Activated CD4-positive, alpha-beta T cell treated with anti-CD3 and anti-CD28 coated beads, Interleukin-2, amount 10 ng/mL, durations not matched to agents 24 days and 14 days (primary cell): ENCODE measurements at places on chromosomes 5 and 9. TPM values are rescaled to one million over a fixed set of nuclear protein-coding genes. Genes with fewer than 3 reads are reported as not detected.

DNA sequence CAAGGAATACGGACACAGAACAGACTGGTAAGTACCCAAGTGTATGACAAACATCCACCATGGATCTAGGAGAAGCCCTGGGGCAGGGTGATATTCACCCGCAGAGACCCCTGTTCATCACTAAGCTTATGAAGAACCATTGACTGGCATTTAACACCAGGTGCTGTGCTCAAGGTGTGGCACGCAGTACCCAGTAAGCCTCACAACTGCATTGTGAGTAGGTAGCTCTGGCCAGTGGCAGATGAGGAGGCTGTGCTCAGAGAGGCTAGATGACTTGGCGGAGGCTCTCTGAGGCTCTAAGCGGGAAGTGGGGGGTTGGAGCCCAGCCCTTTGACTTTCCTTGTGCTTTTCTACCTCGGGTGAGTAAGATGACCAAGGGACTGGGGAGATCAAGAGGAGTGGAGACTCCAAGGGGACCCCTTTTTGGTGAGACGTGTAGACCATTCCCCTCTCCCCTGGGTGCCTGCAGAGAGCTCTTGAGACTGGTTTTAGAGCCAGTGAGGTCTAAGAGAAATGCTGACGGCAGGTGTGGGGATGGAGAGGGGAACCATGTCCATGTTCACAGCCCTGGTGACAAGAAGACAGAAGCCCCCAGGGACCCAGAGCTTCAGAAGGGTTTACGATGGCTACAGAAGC is 70.8 kb downstream of the IL6ST start:
- H3K27me3 ChIP-seq = no peaks in the 10 kb centered on the region
- no peaks in the 10 kb centered on the region for H3K36me3 ChIP-seq
- no peak for DNase-seq

DNA sequence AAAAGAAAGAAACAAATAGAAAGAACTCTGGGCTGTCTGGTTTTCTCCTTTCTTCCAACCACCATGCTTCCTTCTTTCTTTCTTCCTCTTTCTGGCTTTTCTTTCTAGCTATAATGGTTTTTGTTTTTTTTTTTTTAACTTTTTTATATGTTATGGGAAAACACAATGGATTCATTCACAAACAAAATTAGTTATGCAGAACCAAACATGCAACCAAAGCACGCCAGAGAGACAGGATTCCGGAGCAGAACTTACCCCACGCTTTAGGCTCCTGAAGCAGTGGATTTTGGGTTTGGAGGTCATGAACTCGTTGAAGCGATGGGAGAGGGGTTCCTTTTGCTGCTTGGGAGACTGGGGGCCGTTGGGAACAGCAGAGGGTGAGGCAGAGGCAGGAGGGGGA is 88.3 kb downstream of the USP20 start:
- H3K36me3 ChIP-seq = peaks cover 58% of the 10 kb centered on the region
- DNase-seq = no peak
- no peaks in the 10 kb centered on the region for H3K27me3 ChIP-seq
- H3K27ac ChIP-seq = peak overlapping the region; percentile 57

The ALDH1A1 gene
- not detected in 2 replicates for total RNA-seq

DNA sequence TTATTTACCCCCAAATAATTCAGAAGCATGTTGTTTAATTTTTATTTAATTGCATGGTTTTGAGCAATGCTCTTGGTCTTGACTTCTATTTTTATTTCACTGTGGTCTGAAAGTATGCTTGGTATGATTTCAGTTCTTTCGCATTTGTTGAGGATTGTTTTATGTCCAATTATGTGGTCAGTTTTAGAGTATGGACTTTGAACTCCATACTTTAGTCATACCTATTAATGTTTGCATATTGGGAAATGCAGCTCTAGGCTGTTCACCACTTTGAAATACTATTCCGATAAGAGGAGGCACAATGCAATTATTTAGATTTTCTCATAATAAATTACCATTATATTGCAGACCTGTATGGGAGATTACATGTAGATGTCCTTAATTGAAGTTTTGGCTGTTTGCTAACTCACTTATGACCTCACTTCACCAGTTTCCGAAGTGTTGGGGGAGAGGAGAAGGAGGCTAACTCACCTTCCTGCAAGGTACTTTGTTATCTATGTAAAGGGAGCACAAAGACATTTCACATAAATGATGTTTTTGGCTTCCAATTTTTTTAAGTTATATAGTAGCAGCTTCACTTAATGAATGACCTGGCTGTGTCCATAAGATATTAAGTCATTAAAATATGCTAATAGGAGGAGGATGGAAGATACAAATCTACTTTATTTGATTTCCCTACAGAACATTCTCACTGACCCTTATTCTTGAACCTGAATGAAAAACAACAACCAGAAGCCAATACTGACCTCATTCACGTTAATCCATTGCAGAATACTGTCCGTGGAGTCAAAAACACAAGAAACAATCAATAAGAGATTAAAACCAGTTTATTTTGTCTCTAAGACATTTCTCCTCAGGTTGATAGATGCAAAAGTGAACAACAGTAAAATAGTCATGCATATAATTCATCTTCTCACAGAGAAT is 970.3 kb upstream of the ARRDC3 start:
- no peak for DNase-seq
- H3K4me1 ChIP-seq = no peaks in the 10 kb centered on the region
- no peaks in the 10 kb centered on the region for H3K27me3 ChIP-seq

The KLF9 gene
- 16.3 and 16.5 TPM in 2 replicates for total RNA-seq

GRCh38 chr5:179623906-179624741 is 653 bp upstream of the HNRNPH1 start:
- H3K36me3 ChIP-seq = peaks cover 43% of the 10 kb centered on the region
- H3K27ac ChIP-seq = peak overlapping the region; percentile 99
- H3K4me1 ChIP-seq = peaks cover 39% of the 10 kb centered on the region
- H3K27me3 ChIP-seq = peaks cover 5% of the 10 kb centered on the region
- peak; percentile 82 for DNase-seq
